Colonic mucosa (tissue), 4 donors: ENCODE measurements at places on chromosomes 2 and 18.
A peak's percentile ranks its signal among the peaks of the same experiment; 100 is the strongest.

DNA sequence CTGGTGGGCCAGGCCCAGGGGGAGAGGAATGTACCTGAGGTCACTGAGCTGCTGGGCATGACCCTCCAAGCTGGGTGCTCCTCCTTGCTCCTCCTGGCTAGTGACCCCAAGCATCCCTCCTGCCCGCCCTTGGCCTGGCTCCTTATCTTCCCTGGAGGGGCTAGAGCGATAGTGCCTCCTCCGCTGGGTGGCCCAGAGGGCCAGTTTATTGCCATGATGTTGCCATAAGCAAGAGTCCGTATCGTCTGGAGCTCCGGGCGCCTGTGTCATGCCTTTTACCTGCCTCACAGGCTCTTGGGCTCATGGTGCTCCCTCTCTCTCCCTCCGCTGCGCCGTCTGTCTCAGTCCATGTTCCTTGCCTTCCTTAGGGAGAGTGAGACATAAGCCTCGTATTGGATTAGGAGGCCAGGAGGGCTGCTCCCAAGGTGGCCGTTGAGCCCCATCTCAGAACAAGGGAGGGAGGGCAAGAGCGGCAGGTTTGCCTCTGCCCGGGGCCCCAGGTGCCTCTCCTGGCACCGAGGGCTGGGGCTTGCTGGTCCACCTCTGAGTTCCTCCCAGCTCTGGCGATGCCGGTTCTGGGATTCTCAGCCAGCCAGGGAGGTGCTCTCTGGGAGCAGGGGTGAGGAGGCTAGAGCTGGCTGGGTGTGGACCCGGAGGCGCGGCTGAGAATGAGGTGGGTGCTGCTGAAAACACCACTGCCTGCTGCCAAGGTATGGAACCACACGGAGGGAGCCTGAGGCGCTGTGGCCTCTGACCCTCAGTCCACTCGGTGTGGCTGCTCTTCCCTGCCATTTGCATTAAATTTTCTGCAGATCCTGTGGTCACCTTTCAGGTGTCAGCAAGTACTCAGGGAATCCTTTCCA lies 22.6 kb downstream of the KCNIP3 start:
- DNase-seq: no peak

DNA sequence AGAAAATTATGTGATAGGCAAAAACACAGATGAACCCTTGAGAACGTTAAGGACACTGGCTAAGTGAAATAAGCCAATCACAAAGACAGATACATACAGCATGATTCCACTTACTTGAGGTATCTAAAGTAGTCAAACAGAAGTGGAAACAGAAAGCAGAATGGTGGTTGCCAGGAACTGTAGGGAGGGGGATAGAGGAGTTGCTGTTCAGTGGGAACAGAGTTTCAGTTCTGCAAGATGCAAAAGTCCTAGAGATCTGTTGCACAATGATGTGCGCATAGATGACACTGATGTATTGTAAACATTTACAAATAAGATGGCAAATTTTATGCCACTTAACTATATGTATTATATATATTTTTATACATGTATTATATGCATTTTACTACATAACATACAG lies 59.7 kb downstream of the POLE4 start:
- DNase-seq: no peak

- no peak for DNase-seq
These were observed 60.0 kb downstream of the DOCK10 start for GRCh38 chr2:224982226-224982625.

DNA sequence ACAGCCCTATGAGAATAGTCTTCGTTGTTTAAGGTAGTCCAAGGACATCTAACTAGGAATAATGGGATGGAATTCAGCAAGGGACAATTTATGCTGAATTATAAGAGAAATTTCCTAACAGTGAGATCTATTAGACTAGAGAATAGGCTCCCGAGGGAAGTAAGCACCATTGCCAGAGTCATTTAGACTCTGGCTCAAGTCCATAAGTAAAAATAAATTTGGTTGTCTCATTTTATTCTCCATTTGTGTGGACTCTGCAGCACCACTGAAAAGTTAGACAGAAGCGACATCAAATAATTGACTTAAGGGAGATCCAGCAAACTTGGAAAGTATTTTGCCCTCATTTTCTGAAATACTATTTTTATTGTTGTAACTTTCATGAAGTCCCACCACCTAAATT lies 129.3 kb upstream of the SMIM21 start:
- no peak for DNase-seq

DNA sequence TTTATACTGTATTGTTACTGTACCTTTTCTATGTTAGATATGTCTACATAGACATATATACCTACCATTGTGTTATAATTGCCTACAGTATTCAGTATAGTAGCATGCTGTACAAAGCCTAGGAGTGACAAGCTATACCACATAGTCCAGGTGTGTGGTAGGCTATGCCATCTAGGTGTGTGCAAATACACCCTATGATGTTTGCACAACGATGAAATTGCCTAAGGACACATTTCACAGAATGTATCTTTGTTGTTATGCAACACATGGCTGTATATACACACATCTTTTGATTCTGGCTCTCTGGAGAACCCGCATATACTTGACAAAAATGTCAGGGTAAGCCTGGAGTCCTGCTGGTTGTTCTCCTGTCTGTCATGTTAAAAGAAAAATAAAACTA lies 85.1 kb downstream of the BCL2L11 start:
- DNase-seq: no peak

DNA sequence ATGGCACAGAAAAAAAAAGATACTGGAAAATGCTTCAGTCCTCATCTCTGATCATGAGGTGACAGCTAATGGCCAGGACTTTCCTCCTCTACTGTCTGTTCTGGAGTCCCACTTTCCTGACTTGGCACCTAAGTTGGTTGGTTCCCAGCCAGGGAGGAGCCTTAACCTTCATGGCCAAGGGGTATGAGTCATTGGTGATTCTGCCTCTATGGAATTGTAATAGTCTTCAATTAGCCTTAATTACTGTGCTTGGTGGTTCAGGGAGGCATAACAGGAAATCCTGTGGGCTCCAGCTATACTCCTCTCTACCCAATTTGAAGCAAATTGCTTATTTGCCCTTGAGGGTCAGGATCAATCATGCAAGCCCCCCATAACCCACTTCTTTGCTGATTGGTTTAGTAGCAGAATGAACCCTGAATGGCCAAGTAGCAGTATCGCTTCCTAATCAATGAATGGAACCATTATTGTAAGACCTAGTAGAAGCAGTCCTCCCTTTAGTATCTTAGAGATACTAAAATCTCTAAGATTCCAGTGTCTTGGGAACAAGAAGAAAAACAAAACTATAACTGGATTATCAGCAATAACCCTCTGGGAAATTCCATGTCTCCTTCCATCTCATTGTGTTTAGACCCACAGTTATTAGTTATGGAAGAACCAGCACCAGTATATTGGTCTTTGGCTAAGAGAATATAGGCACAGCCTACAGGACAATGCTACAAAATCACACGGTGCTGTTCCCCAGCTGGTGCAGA lies 109.0 kb downstream of the COL6A3 start:
- no peak for DNase-seq

DNA sequence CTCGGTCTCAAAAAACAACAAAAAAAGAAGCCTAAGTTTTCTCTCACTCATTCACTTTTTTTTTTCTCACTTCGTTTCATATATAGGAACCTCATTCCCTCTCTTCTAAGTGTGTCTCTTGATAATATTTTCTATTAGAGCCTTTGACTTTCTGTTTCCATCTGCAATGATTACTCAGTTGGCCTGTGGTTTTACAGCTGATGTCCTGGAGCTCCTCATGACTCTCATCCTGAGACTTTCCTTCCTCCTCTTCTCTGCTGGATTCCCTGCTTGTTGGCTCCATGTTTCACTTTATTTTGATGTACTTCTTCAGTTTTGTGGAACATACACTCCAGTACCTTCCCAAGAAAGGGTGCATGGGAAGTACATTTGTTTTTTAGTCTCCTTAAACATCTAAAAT lies 154.2 kb upstream of the GATA6 start:
- DNase-seq: no peak

GRCh38 chr2:136019306-136019705 lies 33.9 kb upstream of the DARS1 start:
- DNase-seq: no peak

- no peak for DNase-seq
These were observed 39.7 kb upstream of the MRPL19 start for GRCh38 chr2:75606761-75607399.

GRCh38 chr2:238308177-238308576 lies 12.1 kb upstream of the TRAF3IP1 start:
- DNase-seq: no peak

DNA sequence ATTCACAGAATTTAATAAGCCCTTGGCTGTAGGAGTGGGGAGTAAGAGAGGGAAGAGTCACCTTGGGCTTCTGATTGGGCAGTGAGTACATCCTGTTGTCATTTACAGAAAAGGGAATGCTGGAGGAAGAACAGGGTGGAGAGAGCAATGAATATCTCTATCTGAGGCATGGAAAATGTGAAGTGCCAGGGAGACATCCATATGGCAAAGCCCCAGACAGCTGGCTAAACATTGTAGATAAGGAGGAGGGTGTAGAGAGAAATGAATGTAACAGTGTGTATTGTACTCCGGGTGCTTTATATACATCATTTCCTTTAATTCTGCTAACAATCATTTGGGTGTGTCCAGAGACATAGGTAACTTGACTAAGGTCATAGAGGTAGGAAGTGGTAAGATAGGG lies 103.5 kb downstream of the UPP2 start:
- DNase-seq: peak; percentile 40

GRCh38 chr2:72973566-72974435 lies 56.5 kb downstream of the EMX1 start:
- peak; percentile 31 for DNase-seq

- DNase-seq: no peak
These were observed 59.3 kb upstream of the CCDC68 start for GRCh38 chr18:55018602-55019001.

- DNase-seq: no peak
These were observed 100.9 kb downstream of the TSN start for GRCh38 chr2:121856360-121856759.

GRCh38 chr18:62131301-62131909 lies 55.5 kb downstream of the PIGN start:
- peak; percentile 65 for DNase-seq

GRCh38 chr2:55958756-55959155 lies 35.2 kb upstream of the EFEMP1 start:
- no peak for DNase-seq

GRCh38 chr2:150791567-150791966 lies 304.1 kb upstream of the RND3 start:
- no peak for DNase-seq

- DNase-seq: no peak
These were observed 3.0 kb downstream of the GPR55 start for GRCh38 chr2:230921806-230922595.

DNA sequence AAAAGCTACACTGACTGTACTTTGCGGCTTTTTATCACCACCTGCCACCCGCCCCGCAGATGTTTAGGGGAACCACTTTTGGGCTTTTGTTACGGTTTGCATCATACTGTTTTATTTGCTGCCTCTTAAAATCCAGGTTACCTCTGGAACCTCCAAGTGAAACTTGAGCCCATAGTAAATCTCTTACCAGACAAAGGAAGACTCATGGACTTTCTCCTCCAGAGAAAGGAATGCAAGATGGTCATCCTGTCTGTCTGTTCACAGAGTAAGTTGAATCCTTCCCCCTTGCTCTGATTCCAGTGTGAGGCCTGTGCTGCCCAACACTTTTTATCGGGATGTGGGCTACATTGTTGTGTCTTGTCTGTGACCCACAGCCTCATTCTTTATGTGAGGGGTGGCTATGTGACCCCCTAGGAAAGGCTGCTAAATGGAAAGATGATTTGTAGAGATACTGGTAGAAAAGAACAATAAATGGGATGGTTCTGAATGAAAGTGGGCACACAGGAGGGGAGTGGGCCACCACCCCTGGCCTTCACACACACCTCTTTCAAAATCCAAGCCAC lies 23.3 kb downstream of the RMC1 start:
- DNase-seq: no peak

DNA sequence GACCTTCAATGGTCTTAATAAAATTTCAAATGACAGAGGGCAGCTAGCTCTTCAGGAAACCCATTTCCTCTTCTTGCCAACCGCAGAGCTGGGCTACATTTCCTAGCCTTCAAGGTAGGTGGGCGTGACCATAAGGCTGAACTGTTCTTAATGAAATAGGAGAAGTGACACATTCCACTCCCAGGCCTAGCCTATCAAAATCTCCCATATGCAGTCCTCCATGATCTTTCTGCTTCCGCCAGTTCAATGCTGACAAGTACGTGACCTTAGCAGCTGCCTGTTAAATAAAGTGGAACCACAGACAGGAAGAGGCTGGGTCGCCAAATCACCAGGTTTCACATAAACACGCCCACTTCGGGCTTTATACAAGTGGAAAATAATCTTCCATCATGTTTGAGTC lies 13.2 kb downstream of the SERPINE2 start:
- no peak for DNase-seq

- no peak for DNase-seq
These were observed 396.0 kb downstream of the STK39 start for GRCh38 chr2:167851323-167851860.

- DNase-seq: no peak
These were observed 106.6 kb downstream of the SLC5A7 start for GRCh38 chr2:108092886-108093285.
